Immature natural killer cell (primary cell): ENCODE measurements at places on chromosomes 5 and 9.
A peak's percentile ranks its signal among the peaks of the same experiment; 100 is the strongest.

GRCh38 chr9:83633255-83633654 is 10.3 kb downstream of the IDNK start:
- no peaks in the 10 kb centered on the region for H3K27me3 ChIP-seq
- H3K4me3 ChIP-seq = no peak overlapping the region

DNA sequence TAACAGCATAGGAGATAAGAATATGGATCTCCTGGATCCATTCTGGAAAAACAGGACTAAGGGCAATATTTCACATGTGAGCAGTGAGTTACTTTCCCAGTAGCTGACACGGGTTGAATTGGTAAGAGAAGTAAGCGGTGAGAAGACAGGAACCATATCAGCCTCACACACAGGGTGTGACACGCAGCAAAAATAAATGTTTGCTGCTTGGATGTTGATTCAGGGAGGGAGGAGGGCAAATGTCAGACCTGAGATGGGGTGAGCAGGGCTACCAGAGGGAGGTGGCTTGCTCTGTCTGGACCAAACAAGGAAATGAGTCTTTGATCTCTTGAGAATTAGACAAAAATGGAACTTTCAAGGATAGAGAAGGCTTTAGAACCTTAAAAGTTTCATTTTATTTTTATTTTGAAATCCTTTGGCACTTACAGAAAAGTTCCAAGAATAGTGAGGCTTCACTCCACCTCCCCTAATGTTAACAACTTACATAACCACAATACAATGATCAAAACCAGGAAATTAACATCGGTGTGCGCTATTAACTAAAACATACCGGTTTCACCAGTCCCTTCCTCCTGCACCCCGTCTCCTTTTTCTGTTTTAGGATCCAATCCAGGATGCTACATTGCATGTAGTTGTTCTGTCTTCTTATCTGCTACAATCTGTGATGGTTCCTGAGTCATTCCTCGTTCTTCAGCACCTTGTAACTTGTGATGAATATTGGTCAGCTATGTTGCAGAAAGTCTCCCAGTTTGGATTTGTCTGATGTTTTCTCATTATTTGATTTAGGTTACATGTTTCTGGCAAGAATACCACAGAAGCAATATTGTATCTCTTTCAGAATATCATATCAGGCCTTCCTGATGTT is 20.5 kb upstream of the ARHGEF28 start:
- H3K27ac ChIP-seq = no peak overlapping the region
- peaks cover 2% of the 10 kb centered on the region for H3K27me3 ChIP-seq
- DNase-seq = no peak
- H3K4me3 ChIP-seq = no peak overlapping the region
- peaks cover 11% of the 10 kb centered on the region for H3K4me1 ChIP-seq

GRCh38 chr5:133525126-133525525 is 87.2 kb downstream of the FSTL4 start:
- H3K4me1 ChIP-seq = no peaks in the 10 kb centered on the region
- no peak for DNase-seq
- no peaks in the 10 kb centered on the region for H3K36me3 ChIP-seq
- H3K27me3 ChIP-seq = peaks cover 3% of the 10 kb centered on the region

DNA sequence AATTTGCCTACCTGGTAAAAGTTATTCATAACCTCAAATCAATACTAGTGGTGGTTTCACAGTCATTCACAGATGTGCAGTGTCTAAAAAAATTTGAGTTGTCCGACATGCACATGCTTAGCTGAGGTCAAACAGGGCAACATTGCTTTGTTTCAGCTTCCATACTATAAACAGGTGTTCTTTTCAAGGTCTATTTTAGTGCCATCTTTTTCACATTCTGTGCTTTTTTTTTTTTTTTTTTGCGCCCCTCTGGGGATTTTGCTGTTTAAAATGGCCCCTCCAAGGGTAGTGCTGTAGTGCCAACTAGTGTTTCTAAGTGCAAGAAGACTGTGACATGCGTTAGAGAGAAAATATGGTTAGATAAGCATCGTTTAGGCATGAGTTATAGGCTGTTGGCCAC is 14.5 kb downstream of the PHAX start:
- peaks cover 13% of the 10 kb centered on the region for H3K4me1 ChIP-seq
- H3K27me3 ChIP-seq = peaks cover 2% of the 10 kb centered on the region
- no peak overlapping the region for H3K27ac ChIP-seq

- no peak overlapping the region for H3K27ac ChIP-seq
- H3K4me3 ChIP-seq = no peak overlapping the region
- DNase-seq = no peak
- no peaks in the 10 kb centered on the region for H3K27me3 ChIP-seq
- H3K4me1 ChIP-seq = no peaks in the 10 kb centered on the region
- H3K36me3 ChIP-seq = no peaks in the 10 kb centered on the region
Observed at GRCh38 chr5:41347569-41347968, 134.2 kb upstream of the C6 start.

- no peaks in the 10 kb centered on the region for H3K27me3 ChIP-seq
- DNase-seq = no peak
- peaks cover 11% of the 10 kb centered on the region for H3K4me1 ChIP-seq
Observed at GRCh38 chr5:33241802-33242201, 199.0 kb upstream of the TARS1 start.

- no peaks in the 10 kb centered on the region for H3K36me3 ChIP-seq
- no peaks in the 10 kb centered on the region for H3K27me3 ChIP-seq
- no peak overlapping the region for H3K4me3 ChIP-seq
- H3K4me1 ChIP-seq = no peaks in the 10 kb centered on the region
- DNase-seq = no peak
Observed at GRCh38 chr5:19790829-19791466, 197.1 kb downstream of the CDH18 start.

- H3K27me3 ChIP-seq = no peaks in the 10 kb centered on the region
- no peak for DNase-seq
- no peak overlapping the region for H3K27ac ChIP-seq
- H3K4me1 ChIP-seq = no peaks in the 10 kb centered on the region
- H3K36me3 ChIP-seq = no peaks in the 10 kb centered on the region
- no peak overlapping the region for H3K4me3 ChIP-seq
Observed at GRCh38 chr5:93421987-93422401, 159.0 kb downstream of the NR2F1-AS1 start.

- no peaks in the 10 kb centered on the region for H3K36me3 ChIP-seq
- DNase-seq = no peak
- no peak overlapping the region for H3K4me3 ChIP-seq
Observed at GRCh38 chr9:106712279-106712678, 150.7 kb upstream of the ZNF462 start.

GRCh38 chr5:93831449-93831848 is 90.0 kb upstream of the POU5F2 start:
- no peak for DNase-seq
- no peak overlapping the region for H3K27ac ChIP-seq
- H3K4me1 ChIP-seq = no peaks in the 10 kb centered on the region

GRCh38 chr5:31023105-31023504 is 170.4 kb upstream of the CDH6 start:
- H3K4me3 ChIP-seq = no peak overlapping the region
- H3K27me3 ChIP-seq = no peaks in the 10 kb centered on the region
- H3K36me3 ChIP-seq = no peaks in the 10 kb centered on the region
- H3K27ac ChIP-seq = no peak overlapping the region
- no peak for DNase-seq

DNA sequence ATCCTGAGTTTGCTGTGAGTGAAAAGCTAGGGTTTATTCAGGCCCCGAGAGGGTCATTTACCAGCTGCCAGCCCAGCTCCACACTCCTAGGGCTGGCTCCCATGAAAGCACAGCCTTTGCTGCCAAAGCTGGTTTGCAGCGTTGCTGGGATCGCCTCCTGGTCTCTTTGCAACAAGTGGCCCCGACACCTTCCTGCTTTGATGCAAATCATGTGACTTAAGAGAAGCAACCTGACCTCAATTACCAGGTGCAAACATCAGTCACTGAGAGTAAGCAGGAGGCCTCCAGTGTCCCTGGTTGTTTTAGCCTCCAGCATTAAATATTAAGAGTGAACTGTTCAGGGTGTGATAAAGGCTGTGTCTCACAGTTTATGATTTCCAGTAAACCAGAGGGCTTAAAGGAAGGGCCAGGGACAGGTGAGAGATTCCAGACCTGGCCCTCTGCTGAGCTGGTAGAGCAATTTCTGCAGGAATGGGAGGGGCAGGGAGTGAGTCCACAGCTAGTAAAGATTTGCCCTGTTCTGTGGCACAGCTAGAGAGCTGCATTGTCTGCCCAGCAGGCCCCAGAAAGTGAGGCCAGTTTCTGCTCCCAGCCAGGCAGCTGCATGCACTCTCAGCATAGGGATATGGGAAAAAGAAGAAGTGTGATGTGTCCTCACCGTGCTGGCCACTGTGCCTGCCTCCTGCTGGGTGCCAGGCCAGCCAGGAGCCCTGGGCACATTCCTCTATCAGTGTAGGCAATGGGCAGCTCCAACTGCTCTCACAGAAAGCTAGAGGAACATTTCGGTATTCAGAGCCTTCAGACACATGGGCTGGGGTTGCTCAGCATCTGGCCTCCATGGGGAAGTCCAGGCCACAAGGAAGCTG is 58.0 kb downstream of the SLC22A5 start:
- peaks cover 12% of the 10 kb centered on the region for H3K27me3 ChIP-seq
- peak overlapping the region; percentile 98 for H3K27ac ChIP-seq
- peak overlapping the region; percentile 78 for H3K4me3 ChIP-seq
- peaks cover 100% of the 10 kb centered on the region for H3K4me1 ChIP-seq

DNA sequence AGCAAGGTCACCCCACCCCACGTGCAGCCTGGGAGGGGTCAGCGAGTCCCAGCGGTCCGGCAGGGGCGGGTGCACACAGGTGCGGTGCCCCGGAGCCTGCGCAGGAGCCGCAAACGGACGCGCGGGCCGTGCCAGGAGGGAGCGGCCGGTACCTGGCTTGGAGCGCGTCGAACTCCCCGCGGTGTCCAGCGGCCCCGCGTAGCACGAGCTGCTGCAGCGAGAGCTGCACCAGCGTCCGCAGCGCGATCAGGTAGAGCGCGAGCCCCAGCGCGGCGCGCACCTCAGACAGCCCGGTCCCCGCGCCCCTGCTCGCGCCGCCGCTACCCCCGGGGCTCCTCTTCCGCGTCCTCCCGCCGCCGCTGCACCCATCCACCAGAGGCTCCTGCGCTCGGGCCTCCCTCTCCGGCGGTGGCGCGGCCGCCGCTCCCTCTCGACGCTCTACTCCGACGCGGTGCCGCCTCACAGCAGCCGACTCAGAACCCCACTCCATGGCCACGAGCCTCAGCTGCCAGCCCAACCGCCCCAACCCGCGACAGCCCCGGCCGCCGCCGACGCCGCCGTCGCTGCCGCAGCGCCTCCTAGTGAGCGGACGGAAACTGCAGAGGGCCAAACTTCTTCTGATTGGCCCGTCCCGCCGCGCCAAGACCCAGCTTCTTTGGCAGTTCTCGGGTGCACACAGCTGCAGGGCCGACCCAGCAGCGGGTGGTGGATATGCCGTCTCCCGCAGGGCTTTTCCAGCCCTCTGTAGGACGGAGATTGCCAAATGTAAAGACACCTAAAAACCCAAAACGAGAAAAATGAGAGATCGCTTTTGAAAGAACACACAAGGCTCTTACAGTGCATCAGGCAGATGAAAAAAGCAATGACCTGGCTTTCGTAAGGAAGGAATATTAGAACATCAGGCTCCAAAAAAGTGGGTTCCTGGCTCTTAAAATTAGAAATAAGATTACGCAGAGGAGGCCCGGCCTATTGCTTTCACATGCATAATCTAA is at the start of gene ERMP1:
ERMP1 (minus strand) TSS at position 580 of the 992 bp plus-strand sequence; CDS start at position 490, 90 bp downstream.
- peak within 1 kb of the TSS; percentile 96 for H3K27ac ChIP-seq
- H3K4me3 ChIP-seq = peak within 1 kb of the TSS; percentile 92
- peaks cover 62% of the 10 kb centered on the region for H3K4me1 ChIP-seq
- no peaks in the 10 kb centered on the region for H3K36me3 ChIP-seq
- H3K27me3 ChIP-seq = peaks cover 2% of the 10 kb centered on the region
- DNase-seq = peak; percentile 89

- H3K36me3 ChIP-seq = no peaks in the 10 kb centered on the region
- no peaks in the 10 kb centered on the region for H3K27me3 ChIP-seq
- H3K27ac ChIP-seq = no peak overlapping the region
Observed at GRCh38 chr9:107983762-107984161, 494.2 kb upstream of the KLF4 start.

- no peaks in the 10 kb centered on the region for H3K4me1 ChIP-seq
- no peak overlapping the region for H3K27ac ChIP-seq
- peaks cover 2% of the 10 kb centered on the region for H3K27me3 ChIP-seq
- H3K4me3 ChIP-seq = no peak overlapping the region
- DNase-seq = no peak
Observed at GRCh38 chr9:89871871-89872331, 267.1 kb downstream of the GADD45G start.

DNA sequence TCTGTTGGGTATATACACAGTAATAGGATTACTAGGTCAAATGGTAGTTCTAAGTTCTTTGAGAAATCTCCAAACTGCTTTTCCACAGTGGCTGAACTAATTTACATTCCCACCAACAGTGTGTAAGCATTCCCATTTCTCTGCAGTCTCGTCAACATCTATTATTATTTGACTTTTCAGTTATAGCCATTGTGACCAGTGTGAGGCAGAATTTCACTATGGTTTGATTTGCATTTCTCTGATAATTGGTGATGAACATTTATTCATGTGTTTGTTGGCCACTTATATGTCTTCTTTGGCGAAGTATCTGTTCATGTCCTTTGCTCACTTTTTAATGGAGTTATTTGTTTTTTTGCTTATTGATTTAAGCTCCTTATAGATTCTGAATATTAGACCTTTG is 596.2 kb upstream of the DAB2 start:
- no peak for DNase-seq
- H3K36me3 ChIP-seq = no peaks in the 10 kb centered on the region
- H3K27me3 ChIP-seq = peaks cover 5% of the 10 kb centered on the region
- H3K27ac ChIP-seq = no peak overlapping the region
- no peak overlapping the region for H3K4me3 ChIP-seq

- peak overlapping the region; percentile 0 for H3K27ac ChIP-seq
- DNase-seq = no peak
- peaks cover 2% of the 10 kb centered on the region for H3K27me3 ChIP-seq
- no peaks in the 10 kb centered on the region for H3K36me3 ChIP-seq
Observed at GRCh38 chr5:109707531-109707930, 17.8 kb downstream of the MAN2A1 start.

- DNase-seq = no peak
- H3K27me3 ChIP-seq = no peaks in the 10 kb centered on the region
- no peak overlapping the region for H3K27ac ChIP-seq
- H3K4me3 ChIP-seq = no peak overlapping the region
- no peaks in the 10 kb centered on the region for H3K36me3 ChIP-seq
Observed at GRCh38 chr5:81717226-81717625, 33.7 kb downstream of the SSBP2 start.

GRCh38 chr9:110688329-110688728 is 19.7 kb downstream of the MUSK start:
- H3K4me1 ChIP-seq = no peaks in the 10 kb centered on the region
- no peak overlapping the region for H3K27ac ChIP-seq
- no peak for DNase-seq
- H3K4me3 ChIP-seq = no peak overlapping the region

GRCh38 chr9:107827304-107827703 is 337.7 kb upstream of the KLF4 start:
- no peaks in the 10 kb centered on the region for H3K36me3 ChIP-seq
- peaks cover 2% of the 10 kb centered on the region for H3K27me3 ChIP-seq
- H3K27ac ChIP-seq = no peak overlapping the region
- DNase-seq = no peak
- no peak overlapping the region for H3K4me3 ChIP-seq
- H3K4me1 ChIP-seq = no peaks in the 10 kb centered on the region

DNA sequence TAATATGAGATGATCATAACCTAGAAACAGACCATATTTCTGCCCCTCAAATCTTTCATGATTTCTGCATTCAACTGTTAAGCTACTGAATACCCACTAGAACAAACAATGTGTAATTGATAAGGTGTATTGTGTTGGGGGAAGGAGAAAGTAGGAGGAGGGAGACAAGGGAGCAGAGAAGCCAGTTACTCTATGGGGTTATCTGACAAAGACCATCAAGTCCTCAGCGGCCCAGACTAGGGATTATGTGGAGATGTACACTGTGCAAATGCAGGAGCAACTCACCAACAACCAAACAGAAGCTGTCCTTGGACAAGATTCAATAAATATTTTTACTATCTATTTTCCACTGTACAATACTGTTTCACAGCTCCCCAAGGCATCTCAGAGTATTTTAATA is 2.7 kb downstream of the NRG2 start:
- H3K36me3 ChIP-seq = no peaks in the 10 kb centered on the region
- peaks cover 30% of the 10 kb centered on the region for H3K4me1 ChIP-seq
- no peak for DNase-seq
